ENCODE measurements at places on chromosomes 1 and 21. TPM values are rescaled to one million over a fixed set of nuclear protein-coding genes. Genes with fewer than 3 reads are reported as not detected.

TSPAN2 gene
- 14.9 TPM for total RNA-seq

CYB561D1 gene
- total RNA-seq, result 9.2 TPM

PEAR1 gene
- total RNA-seq, result 0.06 TPM

OPRD1 gene
- total RNA-seq, result 0.21 TPM

VCAM1 gene
- total RNA-seq, result 81.5 TPM

GRCh38 chr21:29187944-29188343 is 57.5 kb downstream of the MAP3K7CL start:
- DNase-seq, result peak; percentile 95

- peak; percentile 74 for DNase-seq
Measured at GRCh38 chr1:211259638-211260126, 516 bp downstream of the RCOR3 start.

DNA sequence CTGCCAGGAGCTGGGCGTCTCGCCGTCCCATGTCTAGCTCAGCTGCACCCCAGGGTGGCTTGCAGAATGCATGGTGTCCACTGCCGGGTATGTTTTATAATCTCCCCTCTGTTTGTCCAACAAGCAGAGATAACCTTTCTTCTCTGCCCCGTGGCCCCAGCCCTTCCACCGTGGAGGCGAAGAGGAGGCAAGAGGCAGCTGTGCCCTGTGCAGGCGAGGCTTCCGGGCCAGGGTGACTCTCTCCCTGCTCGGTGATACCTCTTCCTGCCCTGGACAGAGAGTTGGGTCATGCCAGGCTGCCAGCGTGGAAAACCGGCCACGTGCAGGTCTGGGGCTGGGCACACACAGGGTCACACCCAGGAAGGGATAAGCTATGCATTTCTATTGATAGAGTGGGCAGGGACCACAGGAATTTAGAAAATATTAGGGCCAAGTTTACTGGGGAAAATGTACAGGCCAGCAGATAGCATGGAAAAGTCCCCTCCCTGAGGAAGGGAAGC is at the start of gene TFF2:
TFF2 (minus strand) TSS at position 68 of the 500 bp plus-strand sequence; CDS start at position 31, 37 bp downstream.
- peak; percentile 27 for DNase-seq

- DNase-seq, result no peak
Measured at GRCh38 chr1:109977225-109977624, 7.3 kb upstream of the AHCYL1 start.

DNA sequence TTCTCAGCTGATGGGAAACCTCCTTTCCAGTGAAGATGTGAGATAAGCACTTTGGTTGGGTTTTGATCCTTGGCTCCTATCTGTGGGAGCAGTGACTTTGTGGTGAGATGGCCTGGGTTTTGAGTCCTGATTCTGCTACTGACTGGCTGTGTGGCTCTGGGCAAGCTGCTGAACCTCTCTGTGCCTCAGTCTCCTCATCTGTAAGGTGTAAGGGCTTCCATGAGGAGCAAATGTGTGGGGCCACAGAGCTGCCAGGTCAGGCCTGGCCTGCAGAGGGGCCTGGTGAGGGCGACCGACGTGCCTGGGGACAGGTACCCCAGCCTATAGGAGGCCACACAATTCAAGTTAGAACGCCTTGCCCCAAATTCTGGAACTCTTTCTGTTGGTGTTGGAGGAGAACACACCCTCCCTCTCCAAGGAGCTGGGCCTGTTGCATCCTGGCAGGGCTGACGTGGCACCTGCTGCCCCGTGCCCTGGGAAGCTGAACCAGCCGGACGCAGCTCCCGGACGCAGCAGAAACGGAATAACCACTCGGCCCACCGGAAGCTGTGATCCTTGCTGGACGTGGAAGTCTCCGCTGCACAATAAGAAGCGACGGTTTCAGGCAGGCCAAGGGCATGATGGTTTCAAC is 62.7 kb downstream of the AGPAT3 start:
- DNase-seq, result no peak

- peak; percentile 73 for DNase-seq
Measured at GRCh38 chr1:45018599-45019230, 6.7 kb downstream of the UROD start.

DNA sequence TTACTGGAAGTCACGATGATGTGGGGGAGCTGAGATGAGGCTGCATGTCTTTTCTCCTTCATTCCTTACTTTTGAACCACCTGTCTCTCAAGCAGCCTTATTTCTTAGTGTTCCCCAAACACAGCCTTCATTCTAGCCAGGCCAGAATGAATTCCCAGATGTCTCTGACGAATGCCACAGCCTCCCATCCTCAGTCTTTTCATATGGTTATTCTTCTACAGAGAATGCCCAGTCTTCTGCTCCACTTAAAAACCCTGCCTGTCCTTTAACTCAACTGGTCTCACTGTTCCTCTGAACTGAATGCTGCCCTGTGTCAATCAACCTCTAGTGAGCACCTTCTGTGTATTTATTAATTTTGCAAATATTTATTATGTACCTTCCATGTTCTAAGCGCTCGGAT is 156.2 kb downstream of the PLA2G4A start:
- DNase-seq, result no peak

GRCh38 chr1:26373281-26373680 is 731 bp upstream of the ZNF683 start:
- no peak for DNase-seq

DNA sequence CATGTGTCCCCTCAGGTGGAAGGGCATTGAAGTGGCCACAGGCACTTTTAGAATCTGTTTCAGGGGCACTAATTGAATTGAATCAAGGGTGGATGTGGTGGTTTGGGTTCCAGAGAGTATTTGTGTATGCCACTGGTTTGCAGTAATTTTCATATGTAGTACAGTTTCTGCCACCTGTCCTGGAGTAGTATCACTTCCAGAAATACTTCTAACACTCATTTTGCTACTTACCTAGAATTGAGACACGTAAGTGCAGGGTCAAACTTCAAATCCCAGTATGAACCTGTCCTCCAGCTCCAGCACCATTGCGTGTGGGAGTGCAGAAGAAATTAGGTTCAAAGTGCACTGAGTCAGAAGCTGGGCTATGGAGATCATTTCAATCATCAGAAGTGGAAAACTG is 26.8 kb downstream of the RSPH1 start:
- no peak for DNase-seq

DNA sequence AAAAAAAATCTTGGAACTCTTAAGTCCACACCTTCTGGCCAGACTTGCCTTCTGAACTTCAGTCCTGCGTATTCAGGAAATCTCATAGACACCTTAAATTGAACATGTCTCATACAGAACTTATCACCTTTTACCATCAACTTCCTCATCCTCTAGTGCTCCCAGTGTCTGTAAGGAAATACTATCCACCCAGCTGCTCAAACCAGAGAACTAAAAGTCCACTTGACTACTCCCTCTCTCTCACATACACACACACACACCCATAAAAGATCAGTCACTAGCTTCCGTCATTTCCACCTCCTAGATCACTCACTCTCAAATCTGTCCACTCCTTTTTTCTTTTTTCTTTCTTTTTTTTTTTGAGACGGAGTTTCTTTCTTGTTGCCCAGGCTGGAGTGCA is 10.9 kb upstream of the CAP1 start:
- no peak for DNase-seq

DNA sequence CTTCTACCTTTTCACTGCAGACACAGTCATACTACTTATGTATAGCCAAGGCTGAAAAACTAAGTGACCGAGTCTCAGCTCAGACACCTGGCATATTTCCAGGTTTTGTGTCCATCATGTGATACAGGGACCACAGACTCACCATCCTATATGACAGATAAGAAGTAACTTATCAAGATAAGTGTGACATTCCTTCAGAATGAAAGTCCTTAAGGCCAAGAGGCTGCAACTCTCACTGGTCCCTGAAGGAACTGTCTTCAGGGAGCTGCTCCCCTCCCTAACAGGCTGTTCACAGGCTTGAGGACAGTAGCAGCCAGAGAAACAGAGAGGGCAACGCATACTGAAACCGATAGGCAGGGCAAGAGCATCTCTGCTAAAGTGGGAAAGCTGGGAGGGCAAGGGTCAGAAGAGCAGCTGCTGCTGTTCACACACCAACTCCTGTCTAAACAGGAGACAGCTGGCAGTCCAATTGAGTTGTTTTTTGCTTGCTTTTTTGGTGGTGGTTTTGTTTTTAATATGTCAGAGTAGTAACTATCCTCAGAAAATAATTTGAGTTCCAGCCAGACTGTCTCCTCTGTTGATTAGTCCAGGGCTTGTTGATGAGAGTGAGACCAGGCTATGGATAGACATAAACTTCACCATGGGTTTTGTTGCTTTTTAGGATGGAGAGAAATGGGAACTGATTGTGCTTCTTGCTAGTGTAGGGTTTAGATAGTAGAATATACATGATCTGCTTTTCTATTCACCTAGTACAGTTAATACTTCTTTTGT is 67.7 kb downstream of the MACF1 start:
- no peak for DNase-seq

DNA sequence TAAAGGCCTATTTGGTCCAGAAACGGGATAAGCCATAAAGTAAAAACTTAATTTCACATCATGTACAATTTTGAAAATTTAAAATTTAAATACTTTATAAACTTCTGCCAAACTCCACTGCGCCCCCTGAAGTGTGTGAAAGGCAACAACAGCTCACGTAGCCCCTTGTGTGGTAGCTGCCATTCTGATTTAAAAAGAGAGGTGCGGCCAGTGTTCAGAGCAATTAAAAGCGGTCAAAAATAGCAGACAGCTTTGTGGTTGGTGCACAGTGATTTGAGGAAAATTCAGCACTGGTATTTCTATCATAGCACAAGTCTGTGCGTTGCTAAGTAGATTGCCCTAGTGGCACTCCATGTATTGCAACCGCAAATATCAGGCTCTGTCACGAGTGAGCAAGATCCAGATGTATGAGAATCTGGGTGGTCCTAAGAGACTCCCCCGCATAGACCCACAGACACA is 122.5 kb downstream of the ATG4C start:
- DNase-seq, result peak; percentile 23

DNA sequence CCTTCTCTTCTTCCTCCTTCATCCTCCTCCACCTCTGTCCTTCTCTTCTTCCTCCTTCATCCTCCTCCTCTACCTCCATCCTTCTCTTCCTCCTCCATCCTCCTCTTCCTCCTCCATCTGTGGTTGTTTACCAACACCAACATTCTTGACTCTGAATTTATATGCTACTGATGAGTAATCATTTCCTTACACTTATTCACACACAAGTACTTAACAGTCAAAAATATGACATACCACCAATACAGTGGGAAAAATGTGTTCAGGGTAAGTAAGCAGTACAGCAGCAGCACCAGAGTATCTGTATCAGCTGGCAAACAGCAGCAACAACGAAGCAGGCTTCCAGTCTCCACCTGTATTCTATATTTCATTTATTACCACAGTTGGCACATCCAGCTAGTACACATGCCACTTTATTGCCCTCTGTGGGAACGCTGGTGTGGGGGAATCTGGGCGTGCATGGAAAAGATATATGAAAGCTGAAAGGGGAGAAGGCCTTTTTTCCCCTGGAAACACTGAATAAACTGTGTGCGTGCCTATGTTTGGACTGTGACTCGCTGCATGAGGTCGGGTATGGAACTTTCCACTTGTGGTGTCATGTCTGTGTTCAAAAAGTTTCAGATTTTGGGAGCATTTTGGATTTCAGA is 16.0 kb downstream of the ADSS2 start:
- peak; percentile 34 for DNase-seq

- DNase-seq, result peak; percentile 42
Measured at GRCh38 chr1:231629132-231629531, 2.5 kb downstream of the DISC1 start.

DNA sequence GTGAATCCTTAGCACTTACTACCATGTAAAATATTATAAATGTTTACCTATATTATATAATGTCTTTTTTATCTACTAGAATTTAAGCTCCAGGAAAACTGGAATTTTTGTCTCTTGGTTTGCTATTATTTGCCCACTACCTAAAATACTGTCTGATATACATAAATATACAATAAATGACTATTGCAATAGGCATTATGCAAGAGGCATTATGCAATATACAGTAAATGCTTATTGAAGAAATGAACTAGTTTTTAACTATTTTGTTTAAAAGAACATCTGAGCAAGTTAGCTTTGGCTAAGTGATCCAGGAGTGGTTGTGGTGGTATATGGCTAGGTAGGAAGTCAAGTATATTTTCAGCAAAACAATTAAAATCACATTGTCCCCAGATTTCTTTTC is 640.2 kb upstream of the PKN2 start:
- no peak for DNase-seq

DNA sequence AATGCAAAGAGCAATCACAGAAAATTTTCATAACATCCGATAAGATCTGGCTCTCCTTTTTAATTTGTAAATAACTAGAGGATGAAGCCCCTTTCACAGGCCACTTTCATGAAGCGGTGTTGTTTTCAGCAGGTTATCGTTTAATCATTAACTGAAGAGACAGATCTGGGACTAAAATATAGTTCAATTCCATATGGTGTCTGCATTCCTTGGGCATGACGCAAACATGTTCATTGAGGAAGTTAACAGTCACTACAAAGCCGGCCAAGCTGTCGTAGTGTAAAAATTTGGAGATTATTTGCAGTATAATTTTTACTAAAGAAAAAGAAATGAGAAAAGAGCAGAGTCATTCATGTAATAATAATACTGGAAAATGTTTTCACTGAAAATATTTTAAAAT is 565.2 kb upstream of the ADAMTS5 start:
- peak; percentile 74 for DNase-seq

DNA sequence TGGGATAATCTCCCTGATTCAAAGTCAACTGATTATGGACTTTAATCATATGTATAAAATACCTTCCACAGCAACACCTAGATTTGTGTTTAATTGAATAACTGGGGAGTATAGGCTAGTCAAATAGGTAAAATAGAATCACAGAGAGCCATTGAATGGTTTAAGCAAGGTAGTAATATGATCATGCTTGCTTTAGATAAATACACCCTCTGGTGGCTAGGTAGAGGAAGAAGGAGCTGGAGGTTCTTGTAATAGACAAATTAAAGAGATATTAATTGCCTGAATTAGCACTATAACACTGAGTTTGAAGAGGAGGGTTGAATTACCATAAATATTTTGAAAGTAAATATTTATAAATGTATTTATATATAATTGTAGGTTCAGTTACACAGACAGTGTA is 40.3 kb downstream of the DIRAS3 start:
- DNase-seq, result no peak

- peak; percentile 80 for DNase-seq
Measured at GRCh38 chr1:183989078-183989577, 48.4 kb downstream of the COLGALT2 start.
